ENCODE measurements at places on chromosomes 3 and 15.
A peak's percentile ranks its signal among the peaks of the same experiment; 100 is the strongest.

- peak; percentile 47 for DNase-seq
Observed at GRCh38 chr3:177358977-177359592, 161.8 kb upstream of the TBL1XR1 start.

DNA sequence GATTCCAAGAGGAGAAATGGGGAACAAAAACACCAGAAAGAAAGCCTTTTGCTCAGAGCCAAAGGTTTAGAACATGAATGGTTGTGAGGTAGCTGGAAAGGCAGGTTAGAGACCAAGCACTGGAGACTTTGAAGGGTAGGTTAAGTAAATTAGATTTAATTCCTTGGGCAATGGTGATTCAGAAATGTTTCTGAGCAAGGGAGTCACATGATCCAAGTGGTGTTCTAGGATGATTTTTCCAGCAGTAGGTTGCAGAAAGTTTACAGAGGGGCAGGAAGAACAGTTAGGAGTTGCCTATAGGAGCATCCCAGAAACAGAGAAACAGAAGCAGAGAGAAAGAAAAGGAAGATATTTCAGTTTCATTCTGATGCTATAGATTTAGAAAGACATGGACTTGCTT, 139.8 kb downstream of the WDR76 start:
- no peak for DNase-seq

DNA sequence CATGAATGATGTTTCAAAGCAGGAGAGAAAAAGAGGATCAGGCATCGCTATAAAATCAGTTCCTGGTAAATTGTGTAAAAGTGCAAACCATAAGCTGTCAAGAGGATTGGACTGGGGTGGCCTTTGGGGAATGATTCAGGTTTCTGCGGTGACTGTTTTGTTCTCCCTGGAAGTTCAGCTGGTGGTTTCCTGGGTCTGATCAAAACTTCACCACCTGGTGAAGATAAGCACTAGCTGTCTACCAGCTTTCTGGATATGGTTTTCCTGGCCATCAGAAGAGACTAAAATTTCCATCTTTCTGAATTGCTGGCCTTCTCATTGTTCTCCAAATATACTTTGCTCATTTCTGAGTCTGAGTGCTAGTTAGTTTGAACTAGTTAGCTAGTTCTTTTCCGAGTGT, 2.7 kb upstream of the NANOGP8 start:
- no peak for DNase-seq

DNA sequence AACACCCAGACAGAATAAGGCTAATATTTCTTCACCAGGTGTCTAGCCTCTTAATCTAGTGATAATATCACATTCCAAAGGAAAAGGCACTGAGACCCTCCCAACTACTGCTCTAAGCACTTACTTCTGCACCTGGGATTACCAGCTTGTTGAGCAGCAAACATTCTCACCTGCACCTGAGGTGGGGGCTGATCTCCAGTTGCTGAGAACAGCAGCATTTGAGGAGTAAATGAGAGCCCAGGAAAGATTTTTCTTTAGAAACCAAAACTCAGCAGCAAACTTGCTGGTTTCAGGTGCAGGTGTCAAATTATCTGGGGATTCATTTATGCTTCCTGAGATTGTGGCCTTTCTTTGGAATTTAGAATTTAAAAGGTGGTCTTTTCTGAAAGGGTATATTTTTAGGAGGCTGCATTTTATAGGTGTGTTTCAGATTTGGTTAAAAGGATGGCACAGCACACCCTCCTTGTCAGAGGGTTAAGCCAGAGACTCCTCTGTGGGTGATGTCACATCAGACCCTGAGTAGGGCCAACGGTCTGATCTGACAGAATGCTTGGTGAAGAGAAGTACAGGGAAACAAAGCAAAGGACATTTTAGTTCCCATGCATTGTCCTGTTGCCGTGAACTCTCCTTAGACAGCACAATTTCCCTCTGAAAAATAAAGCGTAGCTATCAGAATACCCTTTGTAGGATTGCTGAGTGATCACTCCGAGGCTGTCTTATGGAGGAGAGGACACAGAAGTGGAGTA, 411.0 kb upstream of the ATP11B start:
- no peak for DNase-seq

DNA sequence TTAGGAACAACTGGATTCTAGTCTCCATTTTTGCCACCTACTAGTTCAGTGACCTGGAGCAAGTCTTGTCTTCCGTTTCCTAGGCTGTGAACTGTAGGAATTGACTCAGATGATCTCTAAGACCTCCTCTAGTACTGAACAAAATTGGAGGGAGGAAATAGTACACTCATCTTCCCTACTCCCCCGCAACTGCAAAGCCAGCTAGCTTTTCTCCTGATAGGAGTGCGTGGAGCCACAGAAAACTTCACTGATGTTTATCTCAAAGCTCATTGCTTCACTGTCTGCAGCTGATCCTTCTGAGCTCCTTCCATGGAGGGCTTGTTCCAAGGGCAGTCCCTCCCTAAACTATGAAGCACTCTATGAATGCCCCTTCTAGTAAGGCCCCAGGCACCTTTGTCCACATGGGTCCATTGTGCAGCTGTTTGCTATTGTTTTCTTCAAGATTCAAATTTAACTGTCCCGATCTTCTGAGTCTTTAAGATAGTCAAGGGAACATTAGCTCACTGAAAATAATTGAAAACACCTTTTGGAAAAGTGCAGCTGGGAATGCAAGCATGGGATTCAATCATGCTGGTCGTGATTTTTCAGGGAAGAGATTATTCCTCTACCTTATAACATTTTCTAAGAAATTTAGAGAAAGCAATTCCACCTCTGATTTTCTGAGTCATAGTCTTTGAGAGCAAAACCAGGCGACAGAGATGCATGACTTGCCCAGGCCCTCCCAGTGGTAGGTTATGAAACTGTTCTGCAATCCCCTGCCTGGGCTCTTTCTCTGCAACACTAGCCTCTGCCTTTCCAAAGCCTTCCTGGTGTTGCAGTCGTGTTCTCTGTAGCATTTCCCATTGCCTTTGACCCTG, 24.3 kb downstream of the FILIP1L start:
- no peak for DNase-seq

DNA sequence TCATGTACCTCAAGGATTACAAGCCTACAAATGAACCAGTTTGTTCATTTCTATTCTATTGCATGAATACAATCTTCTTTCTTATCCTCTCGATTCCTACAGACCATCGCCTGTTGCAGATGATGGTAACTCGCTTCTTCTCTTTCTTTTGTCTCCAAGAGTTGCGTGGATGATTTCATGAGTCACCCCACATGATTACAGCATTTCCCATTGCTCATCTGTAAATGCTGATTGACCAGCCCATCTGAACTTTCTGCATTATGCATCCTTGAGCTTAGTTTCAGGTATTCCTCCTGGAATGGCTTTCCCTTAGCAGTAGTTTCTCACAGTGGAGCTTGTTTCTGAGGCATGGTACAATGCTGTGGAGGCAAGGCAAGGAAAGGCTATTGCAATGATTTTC, 109.6 kb upstream of the TOPAZ1 start:
- no peak for DNase-seq

GRCh38 chr15:99054892-99055291, 47.3 kb upstream of the PGPEP1L start:
- no peak for DNase-seq

DNA sequence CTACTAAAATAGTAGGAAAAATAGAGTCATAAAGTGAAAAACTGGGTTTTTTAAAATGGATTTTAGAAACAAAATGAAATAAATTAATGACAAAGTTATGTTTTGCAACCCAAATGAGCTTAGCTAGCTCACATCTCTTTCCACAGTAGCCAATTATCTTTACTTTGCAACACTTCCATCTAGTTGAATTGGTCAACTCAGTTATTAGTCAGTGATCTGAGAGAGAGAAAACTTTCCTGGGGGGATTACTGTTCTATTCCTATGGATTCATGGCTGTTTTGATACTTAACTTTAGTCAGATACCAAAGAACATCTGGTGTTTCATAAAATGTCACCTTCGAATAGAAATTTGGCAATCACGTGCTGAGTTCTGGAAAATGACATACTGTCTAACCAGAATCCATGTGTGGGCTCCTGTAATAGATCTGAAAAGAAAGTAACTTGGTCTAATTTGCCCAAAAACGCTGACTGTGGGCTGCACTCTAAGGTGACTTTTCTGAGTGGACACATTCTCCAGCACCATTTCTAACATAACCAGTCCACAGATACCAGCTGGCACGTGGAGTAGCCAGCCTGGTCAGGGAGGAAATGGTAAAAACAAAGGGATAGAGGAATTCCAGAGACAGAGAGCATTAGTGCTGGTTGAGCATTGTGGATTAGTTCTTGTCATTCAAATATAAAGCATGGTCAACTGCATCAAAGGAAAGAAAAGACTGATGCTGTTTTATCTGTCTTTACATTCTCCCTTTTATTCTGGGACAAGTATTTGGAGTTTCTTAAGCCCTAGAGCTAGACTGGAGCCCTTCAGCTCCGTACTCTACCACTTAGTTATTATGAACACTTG, 45.2 kb upstream of the CCDC80 start:
- DNase-seq: no peak

DNA sequence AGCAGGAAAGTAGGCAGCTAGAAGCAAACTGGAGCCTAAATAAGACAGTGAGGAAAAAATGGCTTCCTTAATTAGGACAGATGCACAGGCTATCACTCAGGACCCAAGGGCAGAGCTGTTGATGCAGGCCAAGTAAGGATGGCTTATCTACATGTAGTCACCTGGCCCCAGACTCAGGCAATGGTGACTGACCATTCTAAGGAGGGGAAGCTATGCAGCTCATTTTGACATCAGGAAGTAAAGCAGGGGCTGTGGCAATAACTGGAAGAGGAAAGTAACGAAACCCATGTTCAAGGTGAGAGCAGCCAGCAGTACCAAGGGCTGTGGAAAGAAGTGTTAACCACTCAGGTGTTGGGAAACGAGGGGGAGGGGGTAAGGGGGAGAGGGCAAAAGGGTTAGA, 16.2 kb downstream of the ACAD11 start:
- DNase-seq: no peak

GRCh38 chr3:118963711-118964110, 70.9 kb downstream of the IGSF11 start:
- DNase-seq: no peak

GRCh38 chr3:71629711-71630110, 46.2 kb upstream of the FOXP1 start:
- DNase-seq: peak; percentile 1

DNA sequence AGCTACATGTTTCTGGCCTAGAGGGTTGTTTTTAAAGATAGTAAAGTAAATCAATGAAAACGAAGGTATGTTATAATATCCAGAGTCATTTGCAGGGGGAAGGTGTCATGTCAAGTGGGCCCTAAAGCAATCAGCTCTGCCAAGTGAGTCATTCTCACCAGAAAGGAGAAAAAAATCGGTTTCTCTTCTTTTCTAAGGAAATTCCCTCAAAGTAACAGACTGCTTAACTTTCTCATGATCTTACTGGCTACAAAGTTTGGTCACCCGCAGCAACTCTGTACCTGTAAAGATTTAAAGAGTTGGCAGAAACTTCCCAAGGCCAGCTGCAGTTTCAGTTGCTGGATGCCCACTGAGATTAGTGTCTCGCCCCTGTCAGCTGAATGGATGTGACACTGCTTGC, 5.5 kb upstream of the FSIP1 start:
- no peak for DNase-seq

- no peak for DNase-seq
Observed at GRCh38 chr3:16423947-16424673, 89.4 kb downstream of the RFTN1 start.

DNA sequence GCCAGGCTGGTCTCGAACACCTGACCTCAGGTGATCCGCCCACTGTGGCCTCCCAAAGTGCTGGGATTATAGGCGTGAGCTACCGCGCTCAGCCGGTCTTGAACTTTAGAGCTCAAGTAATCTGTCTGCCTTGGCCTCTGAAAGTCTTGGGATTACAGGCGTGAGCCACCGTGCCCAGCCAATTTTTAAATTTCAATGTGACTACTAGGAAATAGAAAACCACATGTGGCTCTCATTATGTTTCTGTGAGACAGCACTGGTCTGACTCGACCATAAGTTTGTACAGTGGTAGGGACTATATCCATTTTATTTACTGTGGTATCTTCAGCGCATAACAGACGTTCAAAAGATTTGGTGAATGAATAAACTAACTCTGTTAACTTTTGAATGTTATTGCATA, 9.1 kb downstream of the ZFAND6 start:
- no peak for DNase-seq

- no peak for DNase-seq
Observed at GRCh38 chr3:59512066-59512465, 462.2 kb upstream of the CFAP20DC start.

- no peak for DNase-seq
Observed at GRCh38 chr15:84987949-84988624, 6.4 kb downstream of the PDE8A start.

DNA sequence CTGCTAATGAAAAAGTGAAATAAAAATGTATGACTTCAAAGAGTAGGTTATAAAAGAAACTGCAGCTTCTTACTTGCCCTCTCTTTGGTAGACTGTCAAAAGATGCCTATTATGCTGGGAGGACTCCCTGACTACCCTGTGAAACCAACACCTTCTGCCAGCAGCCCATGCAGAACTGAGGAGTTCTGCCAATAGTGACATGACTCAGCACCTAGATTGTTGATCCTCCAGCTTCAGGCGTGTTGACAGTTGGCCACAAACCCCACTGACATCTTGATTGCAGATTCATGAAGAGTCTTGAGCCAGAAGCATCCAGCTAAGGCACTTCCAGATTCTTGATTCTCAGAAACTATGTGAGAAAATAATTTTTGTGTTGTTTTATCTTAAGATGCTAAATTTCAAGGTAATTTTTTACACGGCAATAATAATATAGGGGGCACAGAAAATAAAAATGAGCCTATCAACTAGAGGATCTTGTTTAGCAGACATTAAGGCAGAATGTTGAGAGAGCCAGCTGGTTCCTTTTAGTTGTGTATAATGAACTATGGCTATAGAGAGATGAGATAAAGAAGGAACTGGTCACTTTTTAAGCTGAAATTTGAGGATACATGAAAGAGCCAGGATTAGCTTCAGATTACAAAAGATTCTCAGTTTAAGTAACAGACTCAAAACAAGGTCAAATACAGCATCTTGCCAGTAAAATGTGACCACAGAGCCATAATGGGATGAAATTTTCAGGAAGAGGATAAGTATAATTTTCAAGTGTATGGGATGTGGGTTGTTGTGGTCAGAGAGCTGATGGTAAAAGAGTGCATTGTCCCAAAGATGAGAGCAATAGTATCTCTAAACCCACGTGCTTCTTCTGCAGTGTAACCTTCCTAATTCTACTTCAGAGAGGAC, 588.7 kb upstream of the CBLB start:
- DNase-seq: no peak

DNA sequence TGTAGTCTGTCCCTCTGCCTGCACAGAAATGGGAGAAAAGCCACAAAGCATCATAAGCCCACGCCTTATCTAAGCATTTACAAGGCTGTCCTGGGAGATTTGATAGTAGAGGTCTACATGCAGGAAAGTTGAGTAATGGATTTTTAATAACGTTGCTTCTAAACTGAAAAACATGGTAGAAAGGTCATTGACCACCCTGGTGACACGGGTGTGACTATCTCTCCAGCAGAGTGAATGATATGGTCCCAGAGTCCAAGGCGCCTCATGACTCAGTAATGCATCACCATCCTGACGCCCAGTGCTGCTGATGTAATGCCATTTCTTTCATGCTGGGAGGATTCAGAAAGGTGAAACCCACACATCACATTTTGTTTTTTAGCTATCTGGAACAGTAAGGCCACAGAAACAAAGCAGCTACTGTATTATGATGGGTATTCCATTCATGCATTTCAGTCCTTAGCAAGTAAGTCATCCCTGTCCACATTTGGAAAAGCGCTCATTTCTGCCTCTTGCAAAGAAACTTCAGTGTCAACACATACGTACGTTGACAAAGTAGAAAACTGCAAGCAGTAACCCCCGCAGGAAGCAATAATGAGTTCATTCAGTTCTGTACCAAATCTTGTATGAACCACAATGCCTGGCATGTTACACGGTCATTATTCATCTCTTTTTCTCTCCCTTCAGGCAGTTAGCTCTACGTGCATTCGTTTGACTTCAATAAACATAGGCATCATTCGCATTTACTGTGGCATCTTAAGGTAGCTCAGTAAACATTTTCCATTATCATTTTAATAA, 483.5 kb downstream of the GABRG3 start:
- DNase-seq: no peak

Measured in NCI-H526 (cell line).